ENCODE measurements at places on chromosomes 12 and 14.

DNA sequence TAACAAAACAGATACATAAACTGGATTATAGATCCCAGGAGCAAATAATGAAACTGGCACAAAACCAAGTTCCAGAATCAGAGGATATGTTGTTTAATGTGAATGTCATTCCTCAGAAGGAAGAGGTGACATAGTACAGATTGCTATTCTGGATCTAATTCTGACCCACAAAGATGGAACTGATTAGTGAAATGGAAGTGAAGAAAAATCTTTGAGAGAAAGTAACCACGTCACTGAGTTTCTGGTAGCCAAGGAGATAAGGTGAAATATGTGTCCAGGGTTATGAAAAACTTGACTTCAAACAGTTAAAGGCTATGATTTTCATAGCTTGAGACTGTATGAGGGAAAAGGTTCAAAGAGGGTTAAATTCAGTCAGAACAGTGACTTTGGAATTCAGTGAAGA is 8.3 kb downstream of the OR10AD1 start:
- DNase-seq: no peak

DNA sequence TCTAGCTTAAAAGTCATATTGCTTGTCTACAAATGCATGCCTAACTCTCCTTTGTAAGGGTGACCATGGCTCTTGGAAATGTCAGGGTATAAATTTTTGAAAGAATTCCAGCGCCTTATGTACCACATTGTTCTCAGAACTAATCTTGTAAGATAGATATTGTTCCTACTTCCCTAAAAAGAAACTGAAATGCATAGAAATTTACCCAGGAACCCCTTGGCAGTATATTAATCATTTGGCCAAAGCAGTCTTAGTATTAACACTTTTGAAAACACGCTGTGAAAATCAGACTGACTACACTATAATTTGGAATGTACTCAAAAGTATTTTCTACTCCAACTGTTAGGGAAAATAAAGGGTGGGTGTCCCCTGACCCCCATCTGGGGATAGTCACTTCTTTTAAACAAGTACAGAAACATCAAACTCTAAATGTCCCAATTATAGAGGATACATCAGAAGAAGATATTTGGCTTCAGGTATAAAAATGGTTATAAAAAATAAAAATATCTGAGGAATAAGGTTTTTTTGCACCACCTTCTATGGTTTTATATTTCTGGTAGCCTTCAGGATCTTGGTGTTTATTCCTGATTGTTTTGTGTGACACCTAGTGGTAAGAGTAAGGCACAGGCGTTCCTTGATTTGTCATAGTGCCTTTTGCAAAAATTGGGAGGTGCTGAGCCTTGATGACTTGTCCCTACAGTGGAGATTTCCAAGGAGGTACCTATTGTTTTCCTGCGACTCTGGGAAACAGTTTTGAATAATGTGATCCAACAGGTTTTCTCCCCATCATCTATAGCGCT is 2.2 kb upstream of the NFKBIA start:
- peak; percentile 71 for DNase-seq

- DNase-seq: no peak
These were observed 9.2 kb upstream of the ADCK1 start for GRCh38 chr14:77790566-77791224.

- DNase-seq: no peak
These were observed 61.9 kb downstream of the IFT81 start for GRCh38 chr12:110186059-110186458.

- no peak for DNase-seq
These were observed 4.6 kb downstream of the BCL11B start for GRCh38 chr14:99267381-99267780.

- DNase-seq: no peak
These were observed 16.5 kb downstream of the PWP1 start for GRCh38 chr12:107702106-107702505.

GRCh38 chr12:54126696-54127537 is 61.9 kb downstream of the SMUG1 start:
- peak; percentile 68 for DNase-seq

- DNase-seq: peak; percentile 76
These were observed 4.4 kb downstream of the BLTP3B start for GRCh38 chr12:100138048-100138802.

- DNase-seq: no peak
These were observed 11.7 kb downstream of the CLEC2A start for GRCh38 chr12:9920451-9920850.

GRCh38 chr14:70033116-70033515 is 153.9 kb downstream of the SMOC1 start:
- no peak for DNase-seq

- no peak for DNase-seq
These were observed 67.3 kb downstream of the STXBP6 start for GRCh38 chr14:24982472-24983155.

GRCh38 chr12:68823696-68824095 is 15.7 kb downstream of the MDM2 start:
- no peak for DNase-seq

DNA sequence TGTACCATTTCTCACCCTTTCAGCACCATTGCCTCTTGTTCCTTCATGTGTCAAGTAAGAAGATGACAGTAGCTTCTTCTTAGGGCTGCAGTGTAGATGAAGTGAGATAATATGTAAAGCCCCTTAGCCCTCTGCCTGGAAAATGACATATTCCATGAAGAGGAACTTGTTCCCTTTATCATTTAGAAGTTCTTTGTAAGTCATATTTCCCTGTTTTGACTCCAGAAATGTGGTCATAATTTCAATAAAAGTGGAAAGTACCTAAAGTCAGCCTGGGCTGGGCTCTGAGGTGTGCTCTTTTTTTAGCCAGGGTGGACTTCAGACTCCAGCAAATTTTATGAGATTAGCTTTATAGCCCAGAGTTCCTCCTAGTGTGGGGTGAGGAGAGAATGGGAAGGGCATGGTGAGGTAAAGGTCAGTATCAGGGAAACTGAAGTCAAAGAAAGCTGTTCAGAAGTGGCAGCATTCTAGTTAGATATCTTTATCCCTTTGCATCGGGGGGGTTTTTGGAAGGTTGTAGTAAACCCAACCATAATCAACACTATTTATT is 92.5 kb downstream of the TMCC3 start:
- peak; percentile 39 for DNase-seq

DNA sequence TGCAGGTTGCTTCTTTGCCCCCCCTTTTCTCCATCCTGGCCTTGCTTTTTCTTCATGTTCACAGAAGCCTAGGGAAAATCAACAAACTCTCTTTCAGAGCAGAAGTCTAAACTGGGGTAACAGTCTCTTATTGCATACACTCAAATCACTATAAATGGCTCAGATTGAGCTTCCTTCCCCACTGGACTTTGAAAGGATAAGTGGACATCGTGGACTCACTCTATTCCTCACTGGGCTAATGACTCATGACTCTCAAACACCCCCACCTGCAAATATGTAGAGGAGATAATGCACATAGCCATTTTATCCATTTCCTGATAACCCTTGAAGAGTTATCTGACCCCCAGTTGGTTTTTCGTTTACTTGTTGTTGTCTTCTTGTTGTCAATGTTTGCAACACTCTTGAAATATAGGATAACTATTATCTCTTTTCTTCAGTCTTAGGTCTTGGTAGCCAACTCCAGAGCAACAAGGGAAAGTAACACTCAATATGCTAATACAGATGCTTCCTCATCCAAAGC is 221.3 kb downstream of the PIK3C2G start:
- no peak for DNase-seq

DNA sequence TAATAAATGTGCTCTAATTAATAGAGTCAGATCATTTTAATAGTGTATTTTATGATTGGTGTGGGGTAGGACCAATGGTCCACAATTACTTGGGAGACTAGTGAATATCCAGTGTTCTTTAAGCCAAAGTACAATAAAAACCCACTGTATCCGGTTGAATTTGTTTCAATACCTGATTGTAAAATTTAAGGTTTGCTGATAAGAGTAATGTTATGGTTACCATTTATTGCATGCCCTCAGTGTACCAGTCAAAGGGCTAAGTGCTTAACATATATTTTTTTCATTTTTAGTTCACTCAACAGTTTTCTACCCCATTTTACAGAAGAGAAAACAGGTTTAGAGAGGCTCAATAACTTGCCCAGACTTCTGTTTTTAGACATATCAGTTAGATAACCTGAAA is 97.9 kb upstream of the ATF1 start:
- DNase-seq: no peak

DNA sequence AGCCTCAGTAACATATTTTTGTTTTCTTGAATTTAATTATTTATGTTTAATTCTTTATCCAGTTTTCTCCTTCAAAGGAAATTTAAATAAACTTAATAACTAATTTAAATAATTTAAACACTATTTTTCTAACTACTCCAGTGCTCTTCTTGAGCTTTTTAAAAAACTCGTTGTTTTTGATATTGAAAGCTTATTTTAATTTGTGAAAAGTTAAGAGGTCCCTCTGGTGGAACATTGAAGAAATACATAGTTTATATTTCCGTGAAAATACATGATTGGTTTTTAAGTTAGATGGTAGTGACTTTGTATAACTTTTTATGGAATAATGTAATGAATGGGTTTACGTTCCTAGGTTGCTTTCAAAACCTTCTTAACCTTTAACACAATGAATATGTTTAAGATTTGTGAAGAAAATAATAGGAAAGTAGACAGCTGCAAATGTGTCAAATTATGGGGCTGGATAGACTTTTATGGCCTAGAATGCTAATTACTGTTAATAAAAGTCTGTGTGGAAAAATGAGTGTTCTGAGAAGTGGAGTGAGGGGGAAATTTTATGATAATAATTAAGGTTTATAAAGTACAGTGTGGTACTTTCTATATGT is 45.9 kb upstream of the MSRB3 start:
- DNase-seq: peak; percentile 29

- DNase-seq: no peak
These were observed 33.5 kb downstream of the HELB start for GRCh38 chr12:66335746-66336145.

- DNase-seq: peak; percentile 61
These were observed 377.6 kb upstream of the ATP2B1 start for GRCh38 chr12:90086281-90086680.

GRCh38 chr14:24052656-24053547 is 1.1 kb downstream of the CARMIL3 start:
- peak; percentile 85 for DNase-seq

- peak; percentile 56 for DNase-seq
These were observed 113.7 kb upstream of the MDM1 start for GRCh38 chr12:68445824-68446223.

Measured in inflammatory macrophage treated with lipopolysaccharide for 4 hours (primary cell).